ENCODE measurements at places on chromosomes 5 and 9.

DNA sequence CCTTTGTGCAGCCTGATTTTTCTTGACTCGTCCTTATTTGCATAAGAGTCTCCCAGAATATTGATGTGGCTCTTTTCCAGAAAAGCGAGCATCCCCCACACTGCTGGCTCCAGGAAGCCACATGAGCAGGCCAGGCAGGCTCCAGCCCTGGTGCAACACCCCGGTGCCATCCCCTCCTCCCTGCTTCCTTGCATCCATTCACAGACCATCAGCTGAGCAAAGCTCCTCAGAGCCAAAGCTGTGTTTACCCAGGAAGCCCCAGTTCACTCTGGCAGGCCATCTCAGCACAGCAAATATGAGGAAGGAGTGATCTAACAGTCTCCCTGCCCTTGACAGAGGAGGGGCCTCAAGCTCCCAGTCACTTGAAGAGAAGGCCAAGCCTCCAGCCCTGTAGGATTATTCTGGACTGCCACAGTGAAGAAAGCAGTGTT is 34.4 kb downstream of the INSYN2B start:
- DNase-seq, result no peak

GRCh38 chr5:146376821-146377220 is 38.2 kb downstream of the POU4F3 start:
- DNase-seq, result no peak

DNA sequence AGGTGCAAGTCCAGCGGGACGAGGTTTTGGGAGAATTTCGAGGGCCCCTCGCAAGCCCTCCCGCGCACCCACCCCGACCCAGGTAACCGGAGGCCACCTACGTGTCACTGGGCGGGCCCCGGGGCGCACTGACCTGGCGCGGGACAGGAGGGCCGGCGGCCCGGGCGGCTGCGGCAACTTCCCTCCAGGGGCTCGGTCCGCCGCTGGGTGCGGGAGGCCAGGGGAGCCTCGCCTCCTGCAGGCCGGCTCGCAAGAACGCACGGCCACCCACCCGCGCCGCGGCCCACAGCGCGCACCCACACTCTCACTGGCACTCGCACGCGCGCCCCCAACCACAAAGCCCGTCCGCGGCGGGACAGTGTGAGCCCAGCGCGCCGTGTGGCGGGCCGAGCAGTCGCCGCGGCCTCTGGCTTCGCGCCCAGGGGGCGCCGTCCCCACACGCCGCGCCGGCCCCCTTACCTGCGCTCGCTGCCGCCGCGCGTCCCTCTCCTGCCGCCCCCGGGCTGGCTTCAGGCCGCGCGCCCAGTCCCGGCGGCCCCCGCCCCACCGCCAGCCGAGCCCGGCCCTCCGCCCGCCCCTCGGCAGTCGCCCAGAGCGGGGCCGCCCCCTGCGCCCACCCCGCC is 451 bp downstream of the LPAR1 start:
- DNase-seq, result no peak

DNA sequence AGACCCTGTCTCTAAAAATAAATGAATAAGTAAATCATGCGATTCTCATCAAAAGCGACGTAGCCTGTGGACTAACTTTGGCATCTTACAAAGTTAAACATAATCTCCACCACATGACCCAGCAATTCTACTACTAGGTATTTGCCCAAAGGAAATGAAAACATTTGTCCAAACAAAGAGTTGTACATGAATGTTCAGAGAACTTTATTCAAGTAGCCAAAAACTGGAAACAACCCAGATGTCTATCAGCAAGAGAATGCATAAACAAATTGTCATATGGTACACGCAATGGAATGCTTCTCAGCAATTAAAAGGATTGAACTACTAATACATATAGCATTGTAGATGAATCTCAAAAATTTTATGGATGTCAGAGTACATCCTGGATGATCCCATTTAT is 82.6 kb downstream of the ADRB2 start:
- no peak for DNase-seq

DNA sequence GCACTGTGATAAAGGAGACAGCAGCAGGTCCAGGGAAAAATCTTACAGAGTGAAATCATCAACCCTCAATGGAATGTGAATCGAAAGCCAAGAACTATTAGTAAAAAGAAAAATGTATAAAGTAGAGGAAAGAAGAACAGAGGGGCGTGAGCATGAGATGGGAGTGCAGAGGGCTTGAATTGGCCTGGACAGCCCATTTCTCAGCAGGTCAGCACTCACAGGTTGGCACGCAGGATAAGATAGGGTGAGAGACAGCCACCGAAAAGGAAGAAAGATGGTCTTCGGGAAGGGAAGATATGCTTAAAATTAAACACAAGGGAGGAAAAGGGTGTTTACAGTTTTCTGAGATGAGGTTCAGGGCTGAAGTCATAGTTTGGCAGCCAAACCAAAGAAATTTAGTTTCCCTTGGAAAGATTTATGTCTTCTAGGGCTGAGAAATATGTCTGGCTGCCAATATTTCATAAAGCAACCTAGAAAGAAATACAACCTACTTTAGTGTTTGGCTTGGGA is 524.7 kb downstream of the SPATA31D1 start:
- no peak for DNase-seq

DNA sequence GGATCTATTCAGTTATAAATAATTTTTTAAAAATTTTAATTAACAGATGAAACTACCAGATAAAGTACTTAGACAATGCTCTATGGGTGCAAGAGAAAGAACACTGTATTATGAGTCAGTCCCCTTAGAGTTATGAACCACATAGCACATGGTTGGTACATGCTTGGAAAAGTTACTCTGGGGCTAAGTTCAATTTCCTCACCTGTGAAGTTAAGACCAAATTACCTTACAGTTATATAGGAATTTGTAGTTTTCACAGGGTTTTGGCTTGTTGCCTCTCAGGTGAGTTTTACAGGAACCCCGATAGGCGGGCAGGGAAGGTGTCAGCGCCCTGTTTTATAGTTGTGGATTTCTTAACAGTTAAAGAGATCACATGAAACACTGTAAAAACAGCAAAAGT is 1.2 kb downstream of the PANK3 start:
- DNase-seq, result no peak

- DNase-seq, result no peak
Observed at GRCh38 chr5:177300951-177301350, 2.6 kb downstream of the RAB24 start.

DNA sequence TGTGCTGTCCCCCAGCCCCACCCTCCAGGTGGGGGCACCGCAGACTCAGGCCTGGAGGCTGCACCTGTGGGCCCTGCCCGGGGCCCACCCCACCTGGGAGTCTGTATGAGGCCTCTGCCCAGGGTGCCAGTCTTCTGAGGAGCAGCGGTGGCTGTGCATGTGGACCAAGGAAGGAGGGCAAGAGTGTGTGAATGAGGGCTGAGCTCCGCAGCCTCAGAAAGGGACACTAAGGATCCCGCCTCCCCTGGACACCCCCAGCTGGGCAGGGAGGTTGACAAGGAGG is 19.1 kb downstream of the FGD3 start:
- no peak for DNase-seq

DNA sequence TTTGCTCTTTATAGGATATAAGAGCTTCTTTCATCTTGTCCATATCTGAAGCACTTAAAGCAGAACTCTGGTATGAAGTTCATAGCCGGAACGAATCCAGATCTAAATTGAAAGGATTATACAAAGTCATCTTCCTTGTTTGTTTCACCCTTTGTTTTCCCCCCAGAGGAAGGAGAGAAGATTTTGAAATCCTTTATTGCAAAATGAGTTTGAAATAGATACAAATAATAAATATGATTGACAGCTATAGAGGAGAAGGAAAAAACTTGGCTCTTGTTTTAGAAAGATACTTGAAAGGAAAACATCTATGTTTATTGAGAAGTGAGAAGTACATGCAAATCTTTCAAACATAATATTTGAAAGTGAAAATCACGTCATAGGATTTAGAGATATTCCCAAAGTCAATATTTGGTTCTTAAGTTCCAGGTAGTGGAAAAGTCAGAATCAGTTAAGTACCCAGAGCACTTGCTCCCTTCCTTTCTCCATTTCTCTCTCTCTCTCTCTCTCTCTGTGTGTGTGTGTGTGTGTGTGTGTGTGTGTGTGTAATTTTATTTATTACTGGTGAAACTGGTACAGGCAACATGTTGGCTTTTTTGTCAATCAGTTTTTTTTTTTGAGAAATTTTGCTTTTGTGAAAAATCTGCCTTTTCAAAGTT is 27.2 kb downstream of the PAM start:
- no peak for DNase-seq

DNA sequence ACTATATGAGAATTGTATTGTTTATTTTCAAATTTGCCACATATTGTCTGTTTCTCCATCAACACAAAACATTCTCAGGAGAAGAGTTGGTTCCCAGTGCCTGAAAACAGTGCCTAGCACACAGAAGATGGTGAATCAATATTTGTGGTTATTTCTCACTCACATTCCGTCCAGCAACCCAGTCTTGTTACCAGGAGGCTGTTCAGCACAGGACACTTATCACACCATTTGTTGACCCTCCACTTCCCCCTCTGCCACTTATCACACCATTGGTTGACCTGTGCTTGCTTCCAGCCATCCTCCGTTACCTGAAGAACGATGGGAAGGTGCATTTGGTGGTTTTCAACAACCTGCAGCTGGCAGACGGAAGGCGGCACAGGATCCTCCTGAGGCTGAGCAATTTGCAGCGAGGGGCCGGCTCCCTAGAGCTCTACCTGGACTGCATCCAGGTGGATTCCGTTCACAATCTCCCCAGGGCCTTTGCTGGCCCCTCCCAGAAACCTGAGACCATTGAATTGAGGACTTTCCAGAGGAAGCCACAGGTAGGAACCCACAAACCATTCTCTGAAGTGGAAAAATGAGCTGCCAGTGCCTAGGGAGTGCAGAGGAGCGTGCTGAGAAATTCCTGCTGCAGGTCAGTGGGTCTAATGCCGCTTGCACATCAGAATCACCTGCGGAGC is 20.5 kb downstream of the THBS4 start:
- no peak for DNase-seq

DNA sequence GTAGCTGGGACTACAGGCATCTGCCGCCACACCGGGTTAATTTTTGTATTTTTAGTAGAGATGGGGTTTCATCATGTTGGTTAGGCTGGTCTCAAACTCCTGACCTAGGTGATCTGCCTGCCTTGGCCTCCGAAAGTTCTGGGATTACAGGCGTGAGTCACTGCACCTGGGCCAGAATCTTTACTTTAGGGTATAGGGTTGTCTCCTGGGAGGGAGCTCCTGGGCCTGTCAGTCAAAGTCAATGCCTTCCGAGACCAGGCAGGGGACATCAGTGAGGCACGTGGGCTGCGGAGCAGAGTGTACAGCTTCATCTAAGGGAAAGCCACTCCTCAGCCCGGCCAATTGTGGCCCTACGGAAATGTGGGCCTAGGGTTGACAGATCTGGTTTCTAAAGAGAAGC is 108.6 kb downstream of the FGF18 start:
- no peak for DNase-seq

DNA sequence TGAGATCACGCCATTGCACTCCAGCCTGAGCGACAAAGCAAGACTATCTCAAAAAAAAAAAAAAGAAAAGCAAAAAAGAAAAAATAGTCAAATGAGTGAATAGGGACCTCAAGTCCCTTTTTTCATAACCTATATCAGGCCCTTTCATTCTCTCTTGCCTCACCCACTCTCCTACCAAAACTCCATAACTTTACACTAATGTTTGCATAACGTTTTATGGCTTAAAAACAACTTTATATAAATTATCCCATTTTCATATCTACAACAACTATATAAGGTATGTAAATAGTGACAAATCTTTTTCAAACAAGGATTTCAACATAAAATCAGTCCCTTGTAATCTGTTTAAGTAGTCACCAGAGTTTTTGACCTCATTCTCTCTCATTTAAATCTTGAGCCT is 56.9 kb upstream of the PIP5K1B start:
- DNase-seq, result no peak

DNA sequence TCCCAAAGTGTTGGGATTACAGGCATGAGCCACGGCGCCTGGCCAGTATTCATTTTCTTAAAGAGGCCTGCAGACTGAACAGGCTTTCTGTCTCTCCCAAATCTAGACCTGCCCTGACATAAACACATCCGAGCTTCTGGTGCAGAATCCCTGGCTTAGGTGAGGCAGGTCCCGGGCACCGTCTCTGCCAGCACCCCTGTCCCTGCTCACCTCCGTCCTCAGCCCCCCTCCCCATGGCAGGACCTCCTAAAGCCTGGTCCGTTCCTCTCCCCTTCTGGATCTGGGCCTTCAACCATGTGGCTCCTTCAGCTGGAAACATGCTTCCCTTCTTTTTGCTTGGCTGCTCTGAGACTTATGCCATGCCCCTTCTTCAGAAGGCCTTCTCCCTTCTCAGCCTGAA is 22.7 kb upstream of the RXRA start:
- DNase-seq, result no peak

DNA sequence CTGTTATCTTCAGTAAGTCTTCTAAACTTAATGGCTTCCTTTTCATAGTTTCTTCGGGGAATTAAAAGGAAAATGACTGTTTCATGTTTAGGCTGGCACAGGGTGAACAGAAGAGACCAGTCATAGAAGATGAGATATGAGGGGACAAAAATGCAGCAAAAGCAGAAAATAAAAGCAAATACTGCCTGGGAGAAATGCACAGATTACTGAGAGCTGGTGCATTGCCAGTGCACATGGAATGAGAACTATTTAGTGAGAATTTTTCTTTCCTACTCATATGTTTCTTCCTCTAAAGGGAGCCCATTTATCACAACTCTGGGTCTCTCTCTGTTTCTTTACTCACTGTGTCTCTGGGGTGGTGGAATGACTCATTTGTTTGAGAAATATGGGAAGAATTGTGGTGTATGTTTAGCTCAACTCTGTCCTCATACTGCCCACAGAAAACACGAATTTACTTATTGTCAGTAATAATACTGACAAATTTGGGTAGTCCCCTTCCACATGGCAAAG is 25.9 kb upstream of the ANKRD55 start:
- DNase-seq, result no peak

DNA sequence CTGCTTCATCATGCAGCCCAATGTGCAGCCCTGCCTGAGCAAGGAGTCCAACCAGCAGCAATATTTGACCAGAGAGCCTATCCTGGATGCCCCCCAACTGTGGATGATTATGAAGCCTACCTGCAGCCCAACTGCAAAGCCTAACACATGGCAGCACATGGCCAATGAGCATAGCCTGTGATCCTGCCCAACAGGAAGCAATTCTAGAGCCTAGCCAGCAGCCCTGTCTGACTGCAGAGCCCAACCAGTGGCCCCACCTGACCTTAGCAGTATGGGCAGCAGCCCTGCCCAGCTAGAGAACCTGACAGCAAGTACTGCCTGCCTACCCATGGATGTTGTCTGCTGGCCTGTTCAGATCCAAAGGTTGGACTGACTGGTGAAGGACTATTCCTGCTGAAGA is 97.3 kb upstream of the SH3GL2 start:
- no peak for DNase-seq

GRCh38 chr5:128121651-128122050 is 38.1 kb downstream of the SLC12A2 start:
- no peak for DNase-seq

DNA sequence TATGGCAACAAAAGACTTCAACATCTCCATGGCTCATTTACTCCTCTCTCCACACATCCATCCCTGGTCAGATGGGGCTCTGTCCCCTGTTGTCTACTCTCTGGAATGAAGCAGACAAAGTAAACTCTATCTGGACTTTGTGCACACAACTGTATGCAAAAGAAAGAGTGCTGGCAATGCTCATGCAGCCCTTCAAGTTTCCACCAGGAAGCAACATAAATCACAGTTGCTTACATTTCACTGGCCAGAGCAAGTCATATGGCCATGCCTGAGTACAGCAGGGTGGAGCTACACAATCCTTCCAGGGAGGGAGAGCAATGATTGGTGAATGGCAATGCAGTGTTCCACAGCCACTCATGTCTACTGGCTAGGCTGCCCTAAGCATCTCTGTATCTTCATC is 12.4 kb upstream of the SHC3 start:
- no peak for DNase-seq
